ENCODE measurements at places on chromosomes 1 and 21.
A peak's percentile ranks its signal among the peaks of the same experiment; 100 is the strongest.

GRCh38 chr1:88079036-88079435 is 605.0 kb upstream of the PKN2 start:
- DNase-seq, result peak; percentile 15

DNA sequence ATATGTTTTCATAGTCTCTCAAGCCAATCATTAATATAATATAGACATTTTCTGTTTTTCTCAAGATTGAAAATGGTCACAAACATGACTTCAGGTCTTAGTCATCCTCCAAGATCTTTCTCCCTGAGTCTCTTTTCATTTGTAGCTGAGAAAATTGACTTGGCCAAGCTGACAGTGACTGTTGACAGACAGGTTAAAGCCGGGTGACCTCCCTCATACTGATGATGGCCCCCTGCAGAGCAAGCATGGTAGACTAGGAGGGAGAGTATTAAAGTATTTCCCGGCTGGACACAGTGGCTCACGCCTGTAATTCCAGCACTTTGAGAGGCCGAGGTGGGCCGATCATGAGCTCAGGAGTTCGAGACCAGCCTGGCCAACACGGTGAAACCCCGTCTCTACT is 6.8 kb upstream of the KIAA1614 start:
- DNase-seq, result no peak

GRCh38 chr1:213414346-213414745 is 363.3 kb downstream of the RPS6KC1 start:
- no peak for DNase-seq

DNA sequence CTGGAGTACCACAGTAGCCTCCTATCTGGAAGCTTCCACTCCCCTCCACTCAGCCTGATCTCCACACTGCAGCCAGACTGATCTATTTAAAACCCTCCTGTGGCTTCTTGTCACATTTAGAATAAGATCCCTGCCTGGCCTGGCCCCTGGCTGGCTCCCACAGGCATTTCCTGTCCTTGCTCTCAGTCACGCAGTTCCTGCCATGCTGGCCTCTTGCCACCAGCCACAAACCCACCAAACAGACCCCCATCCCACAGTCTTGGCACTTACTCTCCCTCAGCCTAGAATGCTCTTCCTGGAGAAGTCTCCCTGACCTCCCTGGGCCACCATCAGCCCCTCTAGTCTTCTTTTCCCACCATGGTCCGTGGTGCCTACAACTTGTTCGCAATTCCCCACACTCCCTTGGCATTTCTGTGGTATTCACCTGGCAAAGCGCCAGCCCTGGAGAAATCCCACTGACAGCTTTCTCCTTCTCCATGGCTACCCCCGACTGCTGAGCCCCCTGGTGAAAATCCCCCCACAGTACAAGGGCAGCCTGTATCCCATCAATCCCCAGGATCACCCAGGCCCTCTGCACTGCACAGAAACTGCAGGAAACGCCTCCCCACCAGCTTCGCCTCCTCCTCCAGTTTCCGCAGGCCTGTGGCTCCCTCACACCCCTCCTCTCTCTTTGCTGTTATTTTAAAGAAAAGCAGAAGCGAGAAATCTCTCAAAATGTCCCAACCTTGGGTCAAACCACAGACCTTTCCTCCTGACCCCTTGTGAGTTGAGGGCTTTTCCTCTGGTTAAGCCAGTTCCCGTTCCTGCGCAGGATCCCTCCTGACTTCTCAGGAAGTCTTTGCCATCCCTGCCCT is 94.5 kb downstream of the SYT2 start:
- DNase-seq, result no peak

GRCh38 chr1:51936531-51936930 is 54.0 kb downstream of the RAB3B start:
- no peak for DNase-seq

GRCh38 chr1:194474701-194475100 is 1288.3 kb upstream of the B3GALT2 start:
- no peak for DNase-seq

DNA sequence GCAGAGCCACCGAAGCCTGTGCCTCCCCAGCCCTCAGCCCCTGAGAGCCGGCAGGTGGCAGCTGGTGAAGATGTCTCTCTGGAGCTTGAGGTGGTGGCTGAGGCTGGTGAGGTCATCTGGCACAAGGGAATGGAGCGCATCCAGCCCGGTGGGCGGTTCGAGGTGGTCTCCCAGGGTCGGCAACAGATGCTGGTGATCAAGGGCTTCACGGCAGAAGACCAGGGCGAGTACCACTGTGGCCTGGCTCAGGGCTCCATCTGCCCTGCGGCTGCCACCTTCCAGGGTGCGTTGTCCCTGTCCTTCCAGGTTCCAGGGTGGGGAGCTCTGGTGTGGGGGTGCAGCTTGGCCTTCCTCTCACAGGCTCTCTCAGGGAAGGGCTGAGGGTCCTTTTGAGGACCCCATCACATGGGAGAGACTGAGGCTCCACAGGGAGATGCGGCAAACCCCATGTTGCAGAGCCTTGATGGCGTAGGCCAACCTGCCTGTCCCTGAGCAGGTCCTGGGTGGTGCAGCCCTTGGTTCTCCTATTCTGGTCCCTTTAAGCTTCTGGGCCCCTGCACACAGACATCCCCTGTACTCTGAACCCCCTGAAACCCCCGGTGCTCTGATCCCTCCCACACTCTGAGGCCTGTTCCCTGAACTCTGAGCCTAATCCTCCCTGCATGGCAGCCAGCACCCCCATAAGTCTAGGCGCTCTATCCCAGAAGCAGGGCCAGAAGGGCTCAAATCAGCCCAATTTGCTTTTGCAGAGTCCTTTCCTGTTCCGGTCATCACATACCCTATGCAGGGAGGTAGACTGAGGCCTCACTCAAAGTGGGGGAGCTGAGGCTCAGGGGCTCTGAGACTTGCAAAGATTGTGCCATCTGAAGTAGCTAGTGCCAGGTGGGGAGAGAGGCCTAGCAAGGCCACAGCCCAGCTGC is 88.5 kb downstream of the TRIM11 start:
- no peak for DNase-seq

DNA sequence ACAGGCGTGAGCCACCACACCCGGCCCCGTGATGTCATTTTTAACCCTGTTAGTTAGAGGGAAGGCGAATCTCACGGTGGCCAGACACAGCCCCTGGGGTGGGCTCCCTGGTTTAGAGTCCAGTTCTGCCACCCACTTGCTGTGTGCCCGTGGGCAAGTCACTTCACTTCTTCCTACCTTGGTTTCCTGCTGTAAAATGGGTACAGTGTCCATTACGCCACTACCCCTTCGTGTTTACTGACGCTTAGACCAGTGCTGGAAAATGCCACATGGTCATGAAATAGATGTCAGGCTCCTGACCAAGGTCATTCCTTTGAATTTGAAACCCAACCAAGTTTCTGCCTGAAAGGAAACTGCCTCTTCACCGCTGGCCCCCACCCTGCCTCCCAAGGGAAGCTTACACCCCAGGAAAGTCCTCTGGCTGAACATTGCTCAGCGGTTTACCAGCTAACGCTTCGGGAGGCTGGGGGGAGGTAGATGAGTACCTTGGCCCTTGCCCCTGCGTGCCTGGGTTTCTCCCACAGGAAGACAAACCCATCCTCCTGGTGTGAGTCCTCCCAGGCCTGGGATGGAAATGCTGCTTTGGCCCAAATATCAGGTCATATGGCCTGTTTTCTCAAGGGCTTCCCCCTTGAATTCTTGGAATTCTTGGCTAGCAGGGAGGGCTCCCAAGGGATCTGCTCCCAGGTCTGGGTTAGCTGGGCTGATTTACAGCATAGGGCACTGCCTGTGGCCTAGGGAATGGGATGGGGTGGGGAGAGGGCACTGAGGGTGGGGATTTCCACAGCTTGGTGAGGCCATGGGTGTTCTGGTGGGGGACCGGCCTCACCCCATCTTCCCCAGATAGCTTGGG is 7.6 kb upstream of the AADACL4 start:
- DNase-seq, result no peak

GRCh38 chr1:154972517-154973343 is 1.8 kb upstream of the CKS1B start:
- peak; percentile 80 for DNase-seq

GRCh38 chr1:51726051-51726450 is 109.2 kb downstream of the OSBPL9 start:
- DNase-seq, result no peak

DNA sequence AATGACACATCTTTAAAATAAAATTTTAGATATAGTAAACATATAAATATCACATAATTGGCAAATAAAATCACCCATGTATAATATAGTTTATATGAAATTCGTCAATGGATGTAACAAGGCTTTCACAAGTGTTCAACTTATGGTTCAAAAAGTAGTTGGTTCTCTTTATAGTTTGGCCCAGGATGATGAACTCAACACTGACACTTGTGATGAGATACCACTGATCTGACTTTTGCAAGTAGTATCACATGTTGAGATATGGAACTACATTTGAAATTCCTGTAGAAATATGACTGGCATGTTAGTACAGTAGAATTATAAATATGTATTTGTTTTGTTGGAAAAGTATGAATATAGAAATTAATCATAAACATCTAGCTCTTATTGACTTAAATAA is 1.8 kb downstream of the TNNI3K start:
- no peak for DNase-seq

DNA sequence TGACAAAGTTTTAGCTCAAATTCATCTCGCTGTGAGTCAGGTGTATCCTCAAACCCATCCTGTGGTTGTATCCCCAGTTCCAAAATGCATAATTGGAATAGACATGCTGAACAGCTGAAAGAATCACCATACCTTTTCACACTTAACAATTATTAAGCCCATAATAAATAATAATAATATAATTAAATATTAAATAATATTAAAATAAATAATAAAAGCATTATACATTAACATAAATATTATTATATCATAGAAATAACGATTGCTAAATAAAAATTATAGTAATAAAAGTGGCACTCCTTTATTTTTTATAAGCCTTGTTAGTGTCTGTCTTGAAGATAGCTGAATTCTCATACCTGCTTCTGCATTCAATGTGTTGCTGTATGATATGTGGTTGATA is 257.5 kb upstream of the B3GALT2 start:
- no peak for DNase-seq

GRCh38 chr1:87961992-87962391 is 633.3 kb downstream of the LMO4 start:
- DNase-seq, result no peak

DNA sequence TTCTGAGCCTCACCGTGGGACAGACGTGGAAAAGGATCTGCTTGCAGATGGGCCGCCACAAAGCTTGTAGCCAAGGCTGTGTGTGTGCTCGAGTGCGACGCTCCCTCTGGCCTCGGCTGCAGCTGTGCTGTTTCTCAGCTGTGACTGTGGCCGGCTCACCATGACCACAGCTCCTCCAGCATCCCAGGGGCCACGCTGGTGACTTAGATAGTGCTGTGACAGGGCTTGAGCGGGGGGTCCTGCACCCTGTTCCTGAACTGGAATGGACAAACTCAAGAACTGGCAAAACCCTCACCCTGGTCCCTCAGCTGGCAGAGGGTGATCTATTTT is 17.4 kb upstream of the ACTRT2 start:
- DNase-seq, result no peak

DNA sequence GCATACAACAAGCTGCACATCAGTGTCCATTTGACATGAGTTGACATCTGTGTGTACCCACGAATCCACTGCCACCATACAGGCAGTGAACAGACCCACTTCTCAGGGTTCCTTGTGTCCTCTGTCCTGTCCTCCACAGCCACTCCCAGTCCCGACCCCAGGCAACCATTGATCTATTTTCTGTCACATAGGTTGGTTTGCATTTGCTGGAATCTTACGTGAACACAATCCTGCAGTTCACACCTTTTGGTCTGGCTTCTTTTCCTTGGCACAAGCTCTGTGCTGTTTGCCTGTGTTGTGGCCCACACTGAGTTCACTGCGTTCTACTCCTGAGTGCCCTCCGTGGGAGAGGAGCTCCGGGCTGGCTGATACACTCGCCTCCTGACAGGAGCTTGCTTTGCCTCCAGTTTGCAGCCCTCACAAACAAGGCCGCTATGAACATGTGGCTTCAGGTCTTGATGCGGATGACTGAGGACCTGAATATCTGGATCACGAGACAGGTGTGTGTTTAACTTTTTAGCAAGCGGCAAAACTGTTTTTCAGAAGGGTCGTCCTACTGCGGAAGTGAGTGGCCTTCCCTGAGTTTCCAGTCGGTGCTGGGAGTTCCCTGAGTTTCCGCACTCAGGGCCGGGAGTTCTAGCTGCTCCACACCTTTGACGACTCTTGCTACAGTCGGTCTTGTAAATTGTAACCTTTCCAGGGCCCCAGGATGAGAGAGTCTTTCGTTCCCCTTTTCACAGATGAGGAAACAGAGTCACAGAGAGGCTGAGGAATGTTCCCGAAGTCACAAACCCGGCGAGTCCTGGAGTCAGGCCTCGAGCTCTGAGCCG is 13.0 kb upstream of the COL18A1 start:
- DNase-seq, result no peak

- no peak for DNase-seq
These were observed 27.2 kb downstream of the PROK1 start for GRCh38 chr1:110477967-110478640.

- no peak for DNase-seq
These were observed 35.9 kb downstream of the SMAP2 start for GRCh38 chr1:40409467-40409866.

GRCh38 chr1:237901299-237901934 is 10.7 kb upstream of the ZP4 start:
- DNase-seq, result no peak

DNA sequence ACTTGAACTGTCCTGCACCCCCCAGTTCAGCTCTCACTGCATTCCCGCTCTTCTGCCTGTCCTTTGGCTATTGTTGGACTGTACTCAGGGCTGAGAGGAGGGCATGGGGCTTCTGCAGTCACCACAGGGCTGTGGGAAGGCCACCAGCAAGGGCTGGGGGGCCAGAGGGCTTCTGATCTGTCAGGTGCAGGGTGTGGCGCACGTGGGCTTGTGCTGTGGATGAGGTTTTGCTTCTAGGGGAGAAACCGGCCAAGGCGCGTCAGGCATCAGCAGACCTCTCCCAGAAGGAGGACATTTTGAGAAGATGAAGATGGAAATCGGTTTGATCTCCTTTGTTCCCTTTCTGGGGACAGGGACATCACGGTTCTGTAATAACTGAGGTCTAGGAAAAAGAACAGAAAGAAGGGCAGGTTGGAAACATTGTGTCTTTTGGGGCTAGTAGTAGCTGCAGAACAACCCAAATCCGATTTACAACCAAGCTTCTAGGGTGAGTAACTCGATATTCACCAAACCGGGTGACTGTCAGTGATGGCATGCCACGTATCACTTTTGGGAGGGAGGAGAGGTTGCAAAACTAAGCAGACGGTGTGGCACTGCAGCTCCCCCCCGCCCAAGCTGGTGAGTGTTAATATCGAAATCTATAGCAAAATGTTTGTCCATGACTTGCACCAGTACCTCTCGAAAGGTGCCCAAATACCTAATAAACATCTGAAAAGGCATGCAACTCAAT is 40.9 kb downstream of the AGPAT3 start:
- no peak for DNase-seq

DNA sequence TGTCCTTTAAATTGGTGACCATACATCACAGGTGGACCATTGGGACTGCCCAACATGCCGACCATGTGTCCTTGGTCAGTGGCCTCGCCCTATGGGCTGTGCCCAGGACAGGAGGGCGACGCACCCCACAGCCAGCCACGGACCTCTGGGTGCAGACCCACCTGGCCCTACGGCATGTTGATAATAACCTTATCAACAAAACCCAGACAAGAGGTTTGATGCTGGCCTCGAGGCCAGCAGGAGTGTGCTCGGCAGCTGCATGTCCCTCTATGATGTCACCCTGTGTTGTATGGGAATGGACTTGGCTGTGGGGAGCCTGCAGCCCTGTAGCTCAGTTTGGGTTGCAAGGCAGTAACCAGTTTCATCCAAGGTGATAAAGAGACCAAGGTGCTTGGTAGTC is 32.1 kb downstream of the SLC37A1 start:
- DNase-seq, result no peak

GRCh38 chr1:109290998-109291397 is 8.1 kb upstream of the PSRC1 start:
- no peak for DNase-seq

GRCh38 chr1:221031458-221032203 is 152.4 kb downstream of the HLX start:
- DNase-seq, result no peak
